ENCODE measurements at places on chromosomes 11 and 22.
A peak's percentile ranks its signal among the peaks of the same experiment; 100 is the strongest.

- DNase-seq = no peak
Observed at GRCh38 chr11:14148653-14149273, 186.2 kb downstream of the SPON1 start.

DNA sequence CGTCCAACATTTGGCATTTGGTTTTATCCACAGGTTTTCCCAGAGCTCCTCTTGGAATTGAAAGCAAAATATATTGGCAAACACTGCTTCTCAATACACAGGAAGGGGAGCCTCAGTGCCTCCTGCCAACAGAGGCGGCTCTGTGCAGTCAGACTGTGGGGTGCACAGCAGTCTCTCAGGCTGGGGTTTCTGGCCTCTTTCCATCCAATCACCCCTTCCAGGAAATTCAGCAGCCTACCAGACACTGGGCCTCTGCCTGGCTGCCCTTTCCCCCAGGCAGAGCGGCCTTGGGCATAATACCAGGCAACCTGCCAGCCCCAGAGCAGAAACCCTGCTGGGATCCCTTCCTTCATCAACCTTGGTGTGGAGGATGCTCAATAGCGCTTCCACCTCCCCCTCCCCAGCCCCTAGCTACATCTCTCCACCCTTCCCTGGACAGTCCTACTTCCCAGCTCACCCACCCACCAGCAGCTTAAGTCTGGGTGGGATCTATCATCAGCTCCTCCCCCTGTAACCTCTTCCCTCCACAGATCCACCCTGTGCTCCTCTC lies 17.8 kb upstream of the RAPSN start:
- DNase-seq = no peak

GRCh38 chr11:105975128-105975527 lies 46.9 kb downstream of the MSANTD4 start:
- DNase-seq = no peak

GRCh38 chr11:125514336-125515101 lies 18.5 kb upstream of the FEZ1 start:
- DNase-seq = peak; percentile 75

DNA sequence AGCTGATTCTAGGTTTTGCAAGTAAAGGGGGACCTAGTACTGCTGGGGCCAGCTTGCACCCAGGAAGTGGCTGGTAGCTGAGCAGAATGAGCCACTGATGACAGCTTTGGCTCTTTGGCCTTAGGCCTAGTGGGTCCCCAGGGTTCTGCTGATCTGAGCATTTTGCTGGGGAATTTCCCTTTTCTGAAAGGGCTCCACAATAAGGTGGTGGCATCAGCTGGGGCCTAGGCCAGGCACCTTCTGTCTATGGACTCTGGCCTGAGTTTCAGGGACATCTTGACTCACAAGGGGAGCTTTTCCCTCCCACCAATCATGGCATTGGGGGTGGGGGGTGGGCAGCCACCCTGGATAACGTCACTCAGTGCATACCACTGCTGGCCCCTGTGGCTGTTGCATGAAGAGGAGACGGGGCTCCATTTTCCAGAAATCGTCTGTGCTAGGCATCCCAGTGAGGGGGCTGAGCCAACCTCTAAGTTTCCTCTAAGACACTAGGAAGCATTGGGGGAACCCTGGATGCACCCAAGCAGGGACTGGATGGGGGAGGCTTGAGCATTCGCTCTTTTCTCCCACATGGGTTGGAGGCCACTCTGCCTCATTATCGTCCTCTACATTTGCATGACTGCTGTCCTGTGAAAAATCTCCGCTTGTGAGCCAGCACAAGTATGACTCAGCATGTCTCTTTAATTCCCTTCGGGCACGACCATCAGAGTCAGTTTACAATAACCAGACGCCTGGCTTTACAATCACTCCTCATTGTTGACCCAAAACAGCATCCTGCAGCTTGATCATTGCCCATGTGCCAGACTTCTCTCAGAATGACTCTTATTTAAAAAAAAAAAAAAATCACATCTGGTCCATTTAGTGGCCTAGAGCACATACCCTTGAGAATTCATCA lies 145.0 kb upstream of the THY1 start:
- DNase-seq = peak; percentile 24

DNA sequence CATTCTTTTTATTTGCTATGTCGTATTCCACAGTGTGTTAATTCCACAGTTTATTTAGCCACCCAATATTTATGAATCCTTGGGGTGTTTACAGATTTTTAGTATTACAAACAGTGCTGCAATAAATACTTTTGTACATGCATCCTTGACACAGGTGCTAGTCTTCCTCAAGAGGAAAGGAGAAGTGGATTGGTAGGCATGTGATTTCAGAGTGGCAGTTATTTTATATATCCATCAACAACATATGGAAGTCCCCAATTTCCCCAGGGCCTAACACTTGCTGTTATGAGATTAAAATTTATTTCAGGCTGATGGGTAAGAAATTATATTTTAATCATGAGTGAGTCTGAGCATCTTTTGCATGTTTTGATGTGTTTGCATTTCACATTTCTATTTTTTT lies 17.9 kb downstream of the TRIM44 start:
- DNase-seq = no peak

DNA sequence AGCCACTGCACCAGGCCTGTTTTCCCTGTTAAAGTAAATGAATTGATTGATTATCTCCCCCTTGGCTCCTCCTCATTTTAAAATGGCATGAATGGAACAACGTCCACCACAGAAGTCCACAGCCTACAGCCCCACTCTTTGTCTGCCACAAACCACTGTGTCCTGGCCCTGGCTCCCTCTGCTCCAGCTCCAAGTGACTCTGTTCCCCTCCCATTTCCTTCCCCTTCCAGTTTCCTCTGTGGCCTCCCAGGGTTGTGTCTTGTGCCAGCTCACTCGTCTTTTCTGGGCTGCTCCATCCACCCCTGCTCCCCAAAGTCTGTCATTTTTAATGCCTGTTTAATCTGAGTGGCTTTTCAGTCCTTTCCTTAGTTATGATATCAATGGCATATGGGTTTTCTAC lies 52.4 kb upstream of the CD5 start:
- DNase-seq = no peak

DNA sequence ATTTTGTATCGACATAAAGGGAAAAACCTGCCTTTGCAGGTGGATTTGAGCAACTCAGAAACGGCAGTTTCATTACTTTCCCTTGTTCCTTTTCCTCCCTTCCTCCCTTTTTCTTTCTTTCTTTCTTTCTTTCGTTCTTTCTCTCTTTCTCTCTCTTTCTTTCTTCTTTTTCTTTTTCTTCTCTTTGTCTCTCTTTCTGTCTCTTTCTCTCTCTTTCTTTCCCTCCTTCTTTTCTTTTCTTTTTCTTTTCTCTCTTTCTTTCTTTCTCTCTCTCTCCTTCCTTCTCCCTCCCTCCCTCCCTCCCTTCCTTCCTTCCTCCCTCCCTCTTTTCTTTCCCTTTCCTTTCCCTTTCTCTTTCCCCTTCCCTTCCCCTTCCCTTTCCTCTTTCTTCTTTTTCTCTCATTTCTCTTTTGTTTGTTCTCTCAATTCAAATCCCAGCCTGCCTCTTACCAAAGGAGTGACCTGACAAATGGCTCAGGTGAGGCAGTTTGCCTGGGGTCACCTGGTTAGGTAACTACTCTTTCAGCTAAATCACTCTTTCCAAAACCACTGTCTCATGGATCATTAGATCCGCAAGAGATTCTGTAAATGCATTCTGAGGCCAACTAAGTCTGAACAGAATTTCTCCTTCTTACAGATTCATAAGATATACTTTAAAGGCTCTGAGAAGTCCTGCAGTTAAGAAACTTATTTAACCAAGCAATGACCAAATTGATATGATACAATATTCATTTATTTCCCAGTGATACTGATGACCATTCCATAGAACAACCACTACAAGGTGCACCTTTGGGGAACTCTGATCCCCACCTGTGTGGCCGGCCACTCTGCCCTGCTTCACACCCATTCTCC lies 75.3 kb downstream of the MYO18B start:
- DNase-seq = no peak

GRCh38 chr11:111798279-111798678 lies 32.1 kb upstream of the PPP2R1B start:
- no peak for DNase-seq

- no peak for DNase-seq
Observed at GRCh38 chr11:34588701-34589100, 32.2 kb upstream of the EHF start.

- DNase-seq = no peak
Observed at GRCh38 chr11:68819362-68819761, 22.4 kb downstream of the CPT1A start.

- DNase-seq = no peak
Observed at GRCh38 chr11:65505466-65506289, 6.8 kb downstream of the MALAT1 start.

DNA sequence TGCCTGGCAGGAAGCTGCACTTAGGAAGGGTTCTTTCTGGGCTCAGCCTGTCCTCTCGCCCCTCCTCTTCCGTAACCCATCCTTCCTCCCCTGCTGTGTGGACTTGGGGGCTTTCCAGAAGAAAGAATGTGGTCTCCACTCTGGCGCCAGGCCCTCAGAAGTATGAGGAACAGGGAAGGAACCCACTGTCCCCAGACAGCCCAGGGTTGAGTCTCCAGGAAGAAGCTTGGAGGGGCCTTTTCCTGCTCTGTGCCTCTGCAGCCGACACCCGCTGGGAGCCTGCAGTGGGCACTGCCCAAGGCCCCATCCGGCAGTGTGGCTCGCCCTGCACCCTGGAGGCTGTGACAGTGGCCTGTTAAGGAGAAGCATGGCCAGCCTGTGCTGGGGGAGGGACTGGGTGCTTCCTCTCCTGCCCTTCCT lies 112.6 kb downstream of the ST3GAL4 start:
- no peak for DNase-seq

DNA sequence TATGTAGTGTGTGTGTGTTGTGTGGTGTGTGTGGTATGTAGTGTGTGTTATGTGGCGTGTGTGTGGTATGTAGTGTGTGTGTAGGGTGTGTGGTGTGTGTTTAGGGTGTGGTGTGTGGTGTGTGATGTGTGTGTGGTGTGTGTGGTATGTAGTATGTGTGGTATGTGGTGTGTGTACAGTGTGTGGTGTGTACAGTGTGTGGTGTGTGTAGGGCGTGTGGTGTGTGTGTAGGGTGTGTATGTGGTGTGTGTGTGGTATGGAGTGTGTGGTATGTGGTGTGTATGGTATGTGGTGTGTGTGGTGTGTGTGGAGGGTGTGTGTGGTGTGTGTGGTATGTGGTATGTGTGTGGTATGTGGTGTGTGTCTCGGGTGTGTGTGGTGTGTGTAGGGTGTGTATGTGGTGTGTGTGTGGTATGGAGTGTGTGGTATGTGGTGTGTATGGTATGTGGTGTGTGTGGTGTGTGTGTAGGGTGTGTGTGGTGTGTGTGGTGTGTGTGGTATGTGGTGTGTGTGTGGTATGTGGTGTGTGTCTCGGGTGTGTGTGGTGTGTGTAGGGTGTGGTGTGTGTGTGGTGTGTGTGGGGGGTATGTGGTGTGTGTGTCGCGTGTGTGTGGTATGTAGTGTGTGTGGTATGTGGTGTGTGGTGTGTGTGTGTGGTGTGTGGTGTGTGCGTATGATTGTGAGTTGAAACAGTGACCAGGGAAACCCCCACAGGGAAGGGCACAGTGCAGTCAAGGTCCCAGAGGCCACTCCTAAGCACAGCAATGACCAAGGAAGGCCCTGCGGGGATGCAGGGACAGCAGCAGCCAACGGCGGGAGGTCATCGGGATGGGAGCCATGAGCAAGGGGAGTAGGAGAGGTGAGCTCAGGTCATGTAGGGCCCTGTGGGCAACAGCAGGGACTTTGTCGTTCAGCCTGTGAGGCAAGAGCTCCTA lies 2.9 kb upstream of the PPP6R2 start:
- no peak for DNase-seq

DNA sequence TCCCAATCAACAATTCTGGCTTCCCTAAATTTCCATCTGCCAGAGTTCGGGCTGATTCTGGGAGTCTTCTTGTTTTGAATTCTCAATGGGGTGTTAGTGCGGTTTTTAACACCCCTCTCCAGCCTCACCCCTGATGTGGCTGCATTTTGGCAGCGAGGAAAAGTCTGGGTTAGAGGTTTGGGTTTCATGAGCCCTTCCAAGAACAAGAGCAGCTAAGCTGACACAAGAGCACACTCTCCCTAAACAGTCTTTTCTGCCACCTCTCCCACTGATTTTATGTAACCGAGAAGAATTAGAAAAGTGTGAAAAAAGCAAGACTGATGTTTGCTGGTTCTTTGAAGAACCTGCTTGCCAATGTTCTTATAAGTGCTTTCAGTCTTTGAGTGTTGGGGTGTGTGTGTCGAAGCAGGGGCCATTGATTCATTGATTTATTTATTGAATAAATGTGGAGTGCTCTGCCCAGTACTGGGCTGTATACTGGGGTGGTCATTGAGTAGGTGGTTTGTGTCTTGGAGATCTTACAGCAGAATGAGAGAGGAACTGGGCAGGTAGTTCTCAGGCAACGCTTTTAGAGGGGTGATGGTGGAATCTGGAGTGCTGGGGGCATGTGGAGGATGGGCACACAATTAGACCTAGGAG lies 101.5 kb downstream of the TRAF6 start:
- no peak for DNase-seq

DNA sequence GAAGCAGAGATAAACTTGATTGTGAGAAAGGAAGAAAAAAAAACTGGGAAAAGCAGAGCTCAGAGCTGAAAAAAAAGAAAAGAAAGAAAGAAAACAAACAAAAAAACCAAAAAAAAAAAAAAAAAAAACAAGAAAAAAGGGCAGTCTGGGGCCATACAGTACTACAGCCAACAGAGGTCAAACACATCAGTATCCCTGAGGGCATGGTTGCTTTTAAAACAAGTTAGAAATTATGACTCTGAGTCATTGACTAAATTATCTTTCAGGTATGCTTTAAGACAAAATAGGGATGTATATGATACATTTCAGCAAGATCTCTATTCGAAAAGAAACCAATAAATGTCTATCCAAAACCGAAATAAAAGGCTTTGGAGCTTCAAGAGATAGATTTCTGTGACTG lies 37.1 kb upstream of the TLCD5 start:
- no peak for DNase-seq

DNA sequence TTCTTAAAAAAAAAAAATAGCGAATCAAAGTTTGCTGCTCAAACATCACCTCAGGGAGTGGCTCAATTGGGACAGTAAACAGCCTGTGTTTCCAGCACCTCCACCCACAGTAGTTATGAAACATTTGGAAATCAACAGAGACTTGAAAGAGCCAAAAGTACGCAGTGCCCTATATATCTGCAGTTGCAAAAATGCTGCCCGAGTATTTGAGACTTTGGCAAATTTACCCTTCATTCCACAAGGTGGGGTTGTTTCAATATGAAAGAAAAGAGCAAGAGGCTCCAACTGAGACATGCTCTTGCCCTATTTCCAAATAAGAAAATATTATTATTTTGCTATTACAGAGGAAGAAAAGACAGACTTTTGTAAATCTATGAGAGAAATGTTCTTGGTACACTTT lies 851.1 kb upstream of the RAG2 start:
- no peak for DNase-seq

DNA sequence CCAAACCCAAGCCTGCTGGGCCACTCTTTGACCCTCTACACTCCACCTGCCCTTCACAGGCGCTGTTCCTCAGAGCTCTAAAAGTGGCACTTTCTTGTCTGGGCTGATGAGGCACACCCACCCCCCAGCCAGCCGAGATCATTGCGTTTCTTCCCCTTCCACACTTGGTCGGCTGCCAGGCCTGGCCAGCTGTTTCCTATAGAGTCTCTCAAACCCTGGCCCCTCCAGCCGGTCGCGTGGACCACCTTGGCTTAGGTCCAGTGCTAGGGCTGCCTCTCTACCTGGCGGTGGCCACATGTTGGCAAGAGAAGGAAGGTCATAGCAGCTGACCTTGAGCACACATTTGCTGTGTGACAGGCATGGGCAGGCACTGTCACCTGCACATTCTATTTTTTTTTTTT lies 60.6 kb downstream of the PPP6R2 start:
- no peak for DNase-seq

Measured in GM12864 (cell line).